ENCODE measurements at places on chromosomes 5 and 9. TPM values are rescaled to one million over a fixed set of nuclear protein-coding genes. Genes with fewer than 3 reads are reported as not detected.

Gene SPINK4
- total RNA-seq = not detected

Gene ADAMTS12
- 11.2 TPM for total RNA-seq

- no peak overlapping the region for H3K27ac ChIP-seq
- no peaks in the 10 kb centered on the region for H3K4me1 ChIP-seq
- H3K27me3 ChIP-seq = no peaks in the 10 kb centered on the region
- H3K36me3 ChIP-seq = no peaks in the 10 kb centered on the region
- H3K4me3 ChIP-seq = no peak overlapping the region
Measured at GRCh38 chr5:64921386-64921785, 152.7 kb downstream of the CWC27 start.

DNA sequence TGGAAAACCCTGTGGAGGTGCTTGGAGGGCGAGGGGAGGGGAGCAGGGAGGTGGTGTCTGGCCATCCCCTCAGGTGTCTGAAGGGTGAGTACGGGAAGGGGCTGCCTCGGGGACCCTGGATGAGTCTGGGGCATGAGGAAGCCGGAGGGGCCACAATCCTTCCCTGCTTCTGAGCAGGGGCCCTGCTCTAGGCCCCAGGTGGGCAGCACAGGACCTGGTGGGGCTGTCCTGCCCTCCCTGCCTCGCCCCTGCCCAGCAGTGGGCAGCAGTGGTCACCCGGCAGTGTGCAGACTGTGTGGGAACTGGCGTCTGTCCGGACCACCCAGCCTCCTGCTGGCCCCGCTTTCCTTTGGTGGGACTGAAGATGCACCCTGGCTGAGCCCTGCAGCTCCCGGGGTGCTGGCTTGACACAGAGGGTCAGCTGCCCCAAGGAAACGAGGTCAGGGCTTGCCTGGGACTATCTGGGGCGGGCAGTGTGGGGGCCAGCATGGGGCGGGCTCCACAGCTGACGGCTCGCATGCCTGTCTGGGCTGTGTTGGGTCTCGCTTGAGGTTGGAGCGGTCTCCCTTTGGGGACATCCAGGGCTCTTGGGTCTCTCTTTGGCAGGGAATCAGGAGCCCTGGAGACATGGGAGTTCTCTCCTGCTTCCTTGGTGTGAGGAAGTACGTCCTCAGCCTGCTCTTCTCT, 26.1 kb downstream of the RXRA start:
- no peak overlapping the region for H3K4me3 ChIP-seq
- peaks cover 59% of the 10 kb centered on the region for H3K4me1 ChIP-seq
- DNase-seq = no peak
- H3K27me3 ChIP-seq = no peaks in the 10 kb centered on the region
- no peaks in the 10 kb centered on the region for H3K36me3 ChIP-seq

GRCh38 chr5:39780347-39780746, 355.6 kb upstream of the DAB2 start:
- H3K27me3 ChIP-seq = no peaks in the 10 kb centered on the region
- H3K4me3 ChIP-seq = no peak overlapping the region
- no peak for DNase-seq
- H3K27ac ChIP-seq = no peak overlapping the region
- no peaks in the 10 kb centered on the region for H3K4me1 ChIP-seq

DNA sequence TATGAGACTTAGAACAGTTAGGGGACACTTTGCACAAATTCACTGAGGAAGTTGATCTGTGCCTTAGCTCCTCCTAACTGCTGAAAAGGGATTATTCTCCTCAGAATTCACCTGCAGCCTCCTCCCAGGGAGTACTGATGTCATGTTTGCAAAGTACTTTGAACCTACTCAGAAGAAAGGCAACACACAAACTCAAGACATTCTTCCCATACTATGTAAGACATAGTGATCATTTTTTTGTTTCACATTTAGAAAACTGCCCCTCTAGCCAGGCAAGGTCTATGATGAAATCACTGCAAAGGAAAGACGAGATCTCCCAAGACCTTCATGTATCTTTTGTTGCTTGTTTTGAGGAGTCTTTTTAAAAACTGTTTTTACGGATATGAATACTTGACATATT, 10.6 kb upstream of the VLDLR start:
- no peaks in the 10 kb centered on the region for H3K4me1 ChIP-seq
- H3K27ac ChIP-seq = no peak overlapping the region
- no peak overlapping the region for H3K4me3 ChIP-seq
- DNase-seq = no peak

GRCh38 chr5:177358370-177358819, 671 bp downstream of the RGS14 start:
- H3K4me3 ChIP-seq = peak overlapping the region; percentile 52
- H3K4me1 ChIP-seq = peaks cover 26% of the 10 kb centered on the region
- peak overlapping the region; percentile 74 for H3K27ac ChIP-seq
- H3K36me3 ChIP-seq = no peaks in the 10 kb centered on the region
- no peak for DNase-seq
- H3K27me3 ChIP-seq = no peaks in the 10 kb centered on the region

- H3K4me1 ChIP-seq = peaks cover 6% of the 10 kb centered on the region
- DNase-seq = no peak
- no peaks in the 10 kb centered on the region for H3K27me3 ChIP-seq
- no peaks in the 10 kb centered on the region for H3K36me3 ChIP-seq
Measured at GRCh38 chr5:56670916-56671315, 144.4 kb upstream of the MAP3K1 start.

DNA sequence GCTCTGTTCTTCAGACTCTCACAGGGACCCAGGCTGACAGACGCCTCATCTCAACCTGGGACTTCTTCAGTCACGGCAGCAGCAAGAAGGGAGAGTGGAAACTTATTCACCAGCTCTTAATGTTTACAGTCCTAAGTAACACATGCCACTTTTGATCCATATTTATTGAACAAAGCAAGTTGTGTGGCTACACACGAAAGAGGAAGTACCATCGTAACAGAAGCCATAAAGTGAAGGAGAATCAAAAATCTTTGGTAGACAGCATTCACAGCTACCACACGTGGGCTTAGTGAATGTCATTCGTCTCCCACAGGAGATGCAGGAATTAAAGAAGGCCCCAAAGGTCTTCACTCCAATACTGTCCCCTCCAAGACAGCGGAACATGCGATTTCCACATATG, 582.6 kb downstream of the CETN3 start:
- no peak overlapping the region for H3K4me3 ChIP-seq
- H3K27me3 ChIP-seq = no peaks in the 10 kb centered on the region

DNA sequence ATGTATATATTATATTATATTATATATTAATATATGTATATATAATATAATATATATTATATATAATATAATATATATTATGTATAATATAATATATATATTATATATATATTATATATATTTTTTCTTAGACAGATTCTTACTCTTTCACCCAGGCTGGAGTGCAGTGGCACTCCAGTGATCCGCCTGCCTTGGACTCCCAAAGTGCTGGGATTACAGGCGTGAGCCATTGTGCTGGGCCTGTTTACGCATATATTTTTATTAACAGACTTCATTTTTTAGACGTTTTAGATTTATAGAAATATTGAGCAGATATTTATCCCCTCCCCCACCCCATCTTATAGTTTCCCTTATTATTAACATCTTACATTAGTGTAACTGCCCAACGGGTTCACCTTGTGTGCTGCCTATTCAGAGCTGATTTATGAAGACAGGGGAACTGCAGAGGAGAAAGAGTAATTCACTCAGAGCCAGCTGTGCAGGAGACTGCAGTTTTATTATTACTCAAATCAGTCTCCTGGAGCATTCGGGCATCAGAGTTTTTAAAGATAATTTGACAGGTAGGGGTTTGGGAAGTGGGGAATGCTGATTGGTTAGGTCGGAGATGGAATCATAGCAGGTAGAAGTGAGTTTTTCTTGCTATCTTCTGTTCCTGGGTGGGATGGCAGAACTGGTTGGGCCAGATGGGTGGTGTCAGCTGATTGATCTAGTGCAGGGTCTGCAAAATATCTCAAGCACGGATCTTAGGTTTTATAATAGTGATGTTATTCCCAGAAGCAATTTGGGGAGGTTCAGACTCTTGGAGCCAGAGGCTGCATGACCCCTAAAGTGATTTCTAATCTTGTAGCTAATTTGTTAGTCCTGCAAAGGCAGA, 93.4 kb downstream of the UNC13B start:
- no peaks in the 10 kb centered on the region for H3K36me3 ChIP-seq
- DNase-seq = no peak
- H3K4me1 ChIP-seq = no peaks in the 10 kb centered on the region

Gene PSD2
- not detected for total RNA-seq

DNA sequence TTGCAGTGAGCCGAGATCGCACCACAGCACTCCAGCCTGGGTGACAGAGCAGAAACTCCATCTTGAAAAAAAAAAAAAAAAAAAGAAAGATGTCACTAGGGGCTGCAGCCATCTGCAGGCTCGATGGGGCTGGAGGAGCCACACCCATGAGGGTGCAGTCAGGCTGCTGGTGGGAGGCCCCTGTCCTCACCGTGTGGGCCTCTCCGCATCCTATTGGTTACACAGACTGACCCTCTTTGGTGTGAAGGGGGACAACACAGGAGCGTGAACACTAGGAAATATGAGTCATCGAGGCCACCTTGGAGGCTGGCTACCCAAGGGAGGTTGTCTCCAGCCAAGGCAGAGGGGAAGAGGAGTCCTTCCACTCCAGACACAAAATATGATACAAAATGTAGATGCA, 14.0 kb upstream of the FAM193B start:
- H3K36me3 ChIP-seq = no peaks in the 10 kb centered on the region
- H3K27ac ChIP-seq = no peak overlapping the region
- no peak overlapping the region for H3K4me3 ChIP-seq
- DNase-seq = no peak
- no peaks in the 10 kb centered on the region for H3K4me1 ChIP-seq
